ENCODE measurements at places on chromosomes 5 and 9.

DNA sequence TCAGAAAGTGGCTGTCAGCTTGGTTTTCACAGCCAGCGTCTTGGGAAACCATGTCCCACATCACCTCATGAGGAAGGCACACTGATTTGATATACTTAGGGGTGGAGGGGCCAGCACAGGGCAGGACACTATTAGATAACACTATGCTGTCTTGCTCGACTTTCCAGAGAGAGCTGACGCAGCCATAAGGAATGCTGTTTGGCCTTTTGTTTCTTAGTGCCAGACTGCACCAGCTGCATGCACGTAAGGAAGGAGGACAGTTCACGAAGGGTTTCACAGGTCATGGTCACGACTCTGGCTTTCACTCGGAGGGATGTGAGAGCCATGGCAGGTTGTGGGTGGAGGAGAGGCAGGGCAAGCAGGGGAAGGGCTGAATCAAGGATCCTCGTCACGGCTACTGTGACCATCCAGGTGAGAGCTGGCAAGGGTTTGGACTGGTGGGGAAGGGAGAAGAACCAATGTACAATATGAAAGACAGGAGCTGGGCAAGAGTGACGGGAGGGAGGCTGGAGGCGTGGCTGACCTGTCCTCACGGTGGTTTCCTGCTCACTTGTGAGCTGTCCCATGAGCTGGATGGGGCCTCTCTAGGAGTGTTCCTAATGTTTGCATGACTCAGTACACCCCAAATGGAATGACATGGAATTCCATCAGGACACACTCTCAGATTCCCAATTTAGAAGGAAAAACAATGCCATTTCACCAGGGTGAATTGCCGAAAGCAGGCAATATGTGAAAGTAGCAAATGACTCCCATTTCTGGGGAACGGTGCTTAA lies 61.7 kb downstream of the OTULIN start:
- no peak for DNase-seq

DNA sequence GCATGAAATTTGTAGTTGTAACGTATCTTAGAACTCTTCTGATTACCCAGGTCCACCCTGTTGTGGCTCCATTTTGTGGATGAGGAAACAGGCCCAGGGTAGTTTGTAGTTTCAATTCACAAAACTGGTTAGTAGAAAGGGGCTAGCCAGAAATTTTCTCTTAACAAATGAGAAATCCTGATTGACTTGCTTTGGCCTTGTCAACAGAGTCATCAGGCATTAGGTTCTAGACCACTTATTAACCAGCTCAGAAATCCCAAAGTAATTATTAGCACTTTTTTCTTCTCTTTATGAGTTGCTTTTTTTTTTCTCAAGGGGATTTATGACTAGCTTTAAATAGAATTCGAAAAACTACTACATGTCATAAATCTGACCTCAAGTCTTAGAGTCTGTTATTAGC lies 160.2 kb downstream of the SH3GL2 start:
- DNase-seq: no peak

GRCh38 chr5:67306965-67307607 lies 110.5 kb upstream of the CD180 start:
- DNase-seq: no peak

GRCh38 chr5:91049112-91049511 lies 334.0 kb downstream of the ARRDC3 start:
- no peak for DNase-seq

- peak; percentile 45 for DNase-seq
These were observed 128.3 kb downstream of the EFNA5 start for GRCh38 chr5:107542428-107542827.

DNA sequence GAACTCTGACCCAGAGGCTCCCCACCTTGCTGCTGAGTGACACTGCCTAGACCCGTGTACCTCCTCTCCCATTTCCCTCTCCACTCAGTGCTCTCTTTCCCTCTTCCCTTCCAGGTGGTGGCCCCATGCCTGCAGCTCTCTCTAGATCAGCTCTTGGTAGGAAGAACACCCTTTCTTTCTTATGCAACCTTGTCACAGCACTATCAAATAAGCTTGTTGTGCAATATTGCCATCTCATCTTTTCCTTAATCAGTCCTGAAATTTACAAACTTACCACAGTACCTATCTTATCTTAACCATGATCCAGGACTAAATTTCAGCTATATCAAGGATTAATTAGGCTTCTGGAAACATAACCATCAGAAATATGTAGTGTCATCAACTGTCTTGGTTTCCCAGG lies 88.6 kb downstream of the ZFAND5 start:
- no peak for DNase-seq
